ENCODE measurements at places on chromosomes 16 and 17. TPM values are rescaled to one million over a fixed set of nuclear protein-coding genes. Genes with fewer than 3 reads are reported as not detected.

Gene ZDHHC1
- 18.3 TPM for total RNA-seq

Gene SLC13A2
- not detected for total RNA-seq

Gene GPT2
- total RNA-seq = 11.0 TPM

Gene ATAD5
- total RNA-seq = 3.7 TPM

Gene SMIM5
- not detected for total RNA-seq

Gene OR1A1
- total RNA-seq = not detected
